ENCODE measurements at places on chromosomes 11 and 22.

DNA sequence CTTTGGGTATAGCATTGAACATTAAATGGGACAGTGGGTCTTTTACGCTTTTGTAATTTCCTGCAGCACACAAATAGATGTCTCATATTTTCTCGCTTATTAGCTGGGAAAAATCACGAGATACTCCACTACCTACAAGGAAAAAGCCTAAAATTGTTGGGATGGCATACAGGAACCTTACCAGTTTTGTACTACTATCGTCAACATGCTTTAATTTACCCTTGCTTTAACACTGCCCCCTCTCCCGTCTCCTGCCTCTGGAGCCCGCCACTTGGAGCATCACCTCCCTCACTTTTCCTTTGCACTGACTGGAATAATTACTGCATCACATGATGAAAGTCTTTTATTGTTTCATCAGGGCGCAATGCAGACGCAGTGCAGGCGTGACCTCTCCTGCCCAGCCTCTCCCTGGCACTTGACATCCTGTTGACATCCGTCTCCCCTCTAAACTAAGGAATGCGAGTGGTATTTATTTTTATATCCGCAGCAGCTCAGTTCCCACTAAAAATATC lies 1.0 kb upstream of the FNBP4 start:
- peak; percentile 65 for DNase-seq

DNA sequence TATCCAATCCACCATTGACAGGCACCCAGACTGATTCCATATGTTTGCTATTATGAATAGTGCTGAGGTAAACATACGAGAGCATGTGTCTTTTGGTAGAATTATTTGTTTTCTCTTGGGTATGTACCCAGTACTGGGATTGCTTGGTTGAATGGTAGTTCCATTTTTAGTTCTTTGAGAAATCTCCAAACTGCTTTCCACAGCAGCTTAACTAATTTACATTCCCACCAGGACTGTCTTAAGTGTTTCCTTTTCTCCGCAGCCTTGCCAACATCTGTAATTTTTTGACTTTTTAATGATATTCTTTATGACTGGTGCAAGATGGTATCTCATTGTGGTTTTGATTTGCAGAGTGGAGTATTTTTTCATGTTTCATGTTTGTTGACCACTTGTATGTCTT lies 8.3 kb downstream of the FDX1 start:
- DNase-seq = no peak

DNA sequence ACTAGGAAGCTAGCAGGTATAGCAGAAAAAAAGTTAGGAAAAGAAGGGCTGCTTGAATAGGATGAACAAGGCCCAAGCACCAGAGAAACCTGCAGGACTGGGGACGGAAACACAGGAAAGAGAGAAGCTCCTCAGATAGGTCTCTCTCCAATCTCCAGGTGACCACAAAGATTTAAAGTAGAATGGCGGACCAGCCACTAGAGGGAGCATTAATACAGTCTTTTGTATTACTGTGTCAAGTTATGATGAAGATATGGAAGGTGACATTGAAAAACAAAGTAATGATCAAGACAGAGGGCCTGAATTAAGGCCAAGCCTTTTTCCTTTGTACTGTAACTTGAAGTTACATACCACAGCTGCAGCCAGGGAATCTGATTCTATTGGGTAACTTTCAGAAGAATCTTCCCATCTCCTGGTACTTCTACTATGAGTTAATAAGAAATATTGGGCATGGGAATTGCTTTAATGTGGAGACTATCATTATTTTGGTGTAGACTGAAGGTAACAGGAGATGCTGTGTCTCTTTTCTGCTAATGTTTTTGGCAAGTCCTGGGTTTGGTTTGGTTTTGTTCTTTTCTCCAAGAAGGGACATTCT lies 33.8 kb downstream of the OR2AG2 start:
- peak; percentile 80 for DNase-seq

DNA sequence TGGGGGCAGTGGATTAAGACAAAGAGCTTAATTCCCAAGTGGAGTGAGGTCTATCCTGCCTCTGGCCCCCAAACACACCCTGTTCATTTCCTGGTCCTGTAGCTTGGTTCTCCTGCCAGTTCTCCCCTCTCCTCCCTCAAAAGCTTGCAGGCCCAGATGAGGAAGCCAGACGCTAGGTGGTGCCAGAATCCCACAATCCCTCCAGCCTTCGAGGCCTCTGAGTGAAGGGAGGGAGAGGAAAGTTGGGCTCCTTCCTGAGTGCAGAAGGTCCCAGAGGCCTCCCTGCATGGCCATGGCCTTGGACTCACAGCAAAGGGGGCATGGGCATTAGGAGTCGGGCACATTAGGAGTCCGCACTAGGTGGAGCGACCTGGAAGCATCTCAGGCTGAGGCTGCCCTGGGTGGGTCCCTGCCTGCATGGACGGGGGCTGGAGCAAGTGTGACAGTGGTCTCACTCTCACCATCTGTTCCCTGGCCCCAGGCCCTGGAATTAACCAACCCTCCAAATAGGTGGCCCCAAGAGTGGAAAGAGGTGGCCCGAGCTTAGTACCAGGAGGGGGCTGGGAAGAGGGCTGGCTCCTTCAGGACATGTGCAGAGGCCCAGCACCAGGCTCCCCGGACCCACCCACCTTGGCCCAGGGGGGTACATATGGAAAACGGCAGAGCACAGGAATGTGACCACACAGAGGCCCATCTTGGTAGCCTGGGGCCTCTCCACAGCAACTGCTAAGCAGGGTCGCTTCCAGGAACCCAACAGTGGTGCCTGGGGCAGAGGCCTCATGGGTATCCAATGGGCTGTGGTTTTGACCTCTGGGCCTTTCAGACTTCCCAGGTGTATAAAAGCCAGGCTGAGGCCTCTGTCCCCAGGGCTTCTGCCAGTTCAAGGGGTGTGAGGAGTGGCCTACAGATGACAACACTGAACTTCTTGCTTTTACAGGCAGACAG lies 5.2 kb downstream of the FXYD2 start:
- DNase-seq = peak; percentile 90

- DNase-seq = no peak
Observed at GRCh38 chr11:116989184-116989583, 109.0 kb downstream of the SIK3 start.

DNA sequence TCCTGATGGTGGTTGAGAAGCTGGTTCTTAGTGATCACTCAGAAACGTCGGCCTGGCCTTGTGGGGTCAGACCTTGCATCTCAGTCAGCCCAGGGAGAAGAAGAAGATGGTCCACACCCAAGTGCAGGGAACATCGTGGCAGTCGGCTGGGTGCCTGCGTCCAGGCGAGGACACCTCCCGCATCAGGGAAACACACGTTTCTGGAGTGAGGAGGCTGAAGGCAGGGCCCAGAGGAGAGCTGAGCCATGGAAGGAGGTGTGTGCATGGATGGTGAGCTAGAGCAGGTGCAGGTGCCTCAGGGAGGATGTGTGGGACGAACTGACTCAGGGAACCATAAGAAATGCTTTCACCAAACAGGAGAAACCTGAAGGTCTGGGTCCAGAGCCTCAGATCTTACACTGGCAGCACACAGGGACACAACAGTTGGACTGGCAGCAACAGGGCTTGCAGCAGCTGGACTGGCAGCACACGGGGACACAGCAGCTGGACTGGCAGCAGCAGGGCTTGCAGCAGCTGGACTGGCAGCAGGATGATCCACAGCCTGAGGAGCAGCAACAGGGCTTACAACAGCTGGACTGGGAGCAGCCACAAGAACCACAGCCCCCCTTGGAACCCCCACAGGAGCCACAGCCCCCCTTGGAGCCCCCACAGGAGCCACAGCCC lies 632 bp downstream of the KRTAP5-2 start:
- DNase-seq = no peak
